ENCODE measurements at places on chromosomes 7 and 10. TPM values are rescaled to one million over a fixed set of nuclear protein-coding genes. Genes with fewer than 3 reads are reported as not detected.

TYW1B gene
- 6.9 TPM for total RNA-seq

ABCC2 gene
- total RNA-seq, result 9.1 TPM

PRRT4 gene
- 3.3 TPM for total RNA-seq

AGAP5 gene
- total RNA-seq, result 9.9 TPM

UPK3B gene
- total RNA-seq, result 1.6 TPM

EIF5AL1 gene
- 0.12 TPM for total RNA-seq

SUV39H2 gene
- total RNA-seq, result 9.3 TPM

NACAD gene
- 5.3 TPM for total RNA-seq

SLC26A3 gene
- not detected for total RNA-seq

GIMAP5 gene
- 17.0 TPM for total RNA-seq

VAX1 gene
- total RNA-seq, result not detected

SUGCT gene
- total RNA-seq, result 15.5 TPM

RTKN2 gene
- total RNA-seq, result 5.7 TPM

PDLIM1 gene
- total RNA-seq, result 27.2 TPM

ELN gene
- total RNA-seq, result 108 TPM

CH25H gene
- total RNA-seq, result 0.41 TPM

Data from metanephros (tissue), 2 donors.